ENCODE measurements at places on chromosomes 1 and 21.

DNA sequence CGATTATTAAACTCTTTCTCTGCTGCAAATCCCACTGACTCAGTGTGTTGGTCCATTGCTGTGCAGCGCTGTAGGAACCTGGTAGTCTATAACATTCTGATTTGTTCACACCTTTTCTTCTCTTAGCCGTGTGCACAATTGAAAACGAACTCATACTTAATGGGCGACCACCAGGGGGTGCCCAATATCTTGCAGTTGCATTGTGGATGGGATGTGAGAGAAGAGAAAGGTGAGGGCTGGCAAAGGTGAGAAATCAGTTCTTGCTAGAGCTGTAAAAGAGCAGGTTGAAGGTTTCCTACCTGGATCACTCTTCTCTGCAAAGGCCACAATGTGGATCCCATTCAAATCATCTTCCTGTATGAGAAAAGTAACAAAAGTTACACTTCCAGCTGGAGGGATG is 51.0 kb downstream of the CASQ2 start:
- no peak for DNase-seq

GRCh38 chr1:24096739-24097103 is 15.2 kb downstream of the MYOM3 start:
- no peak for DNase-seq

GRCh38 chr1:116279715-116280114 is 93.3 kb upstream of the ATP1A1 start:
- no peak for DNase-seq

GRCh38 chr1:109818271-109818987 is 54.7 kb upstream of the EPS8L3 start:
- no peak for DNase-seq

DNA sequence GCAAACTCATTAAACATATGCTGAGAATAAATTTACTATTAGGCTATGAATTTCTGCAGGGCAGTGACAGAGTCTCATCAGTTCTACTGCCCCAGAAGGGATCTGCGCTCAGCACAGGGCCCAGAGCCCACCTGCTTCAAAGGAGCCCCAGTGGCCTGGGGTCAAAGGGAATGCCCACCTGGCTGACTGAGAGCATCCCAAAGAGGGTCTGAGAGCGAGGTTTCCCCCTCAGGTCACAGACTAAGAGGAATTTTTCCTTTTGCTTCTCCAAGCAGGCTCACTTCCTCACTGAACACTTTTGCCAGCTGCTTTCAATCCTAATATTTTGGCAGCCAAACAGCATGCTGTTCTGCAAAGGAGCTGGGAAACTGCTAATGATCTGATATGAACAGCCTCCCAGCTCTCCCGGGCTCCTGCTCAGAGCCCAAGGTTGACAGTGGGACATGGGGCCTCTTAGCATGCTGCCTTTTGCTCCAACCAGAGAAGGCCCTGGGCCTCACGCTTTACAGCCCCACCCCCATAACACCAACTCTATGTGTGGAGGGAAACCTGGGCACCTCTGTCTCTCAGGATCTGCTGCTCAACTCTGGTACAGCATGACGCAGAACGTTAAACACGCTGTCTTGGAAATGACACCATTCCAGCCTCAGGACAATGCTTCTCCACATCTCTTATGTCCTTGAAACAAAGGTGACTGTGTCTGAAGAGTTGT is 70.7 kb upstream of the SYT6 start:
- no peak for DNase-seq

- no peak for DNase-seq
Observed at GRCh38 chr1:97427371-97427770, 493.5 kb downstream of the DPYD start.

DNA sequence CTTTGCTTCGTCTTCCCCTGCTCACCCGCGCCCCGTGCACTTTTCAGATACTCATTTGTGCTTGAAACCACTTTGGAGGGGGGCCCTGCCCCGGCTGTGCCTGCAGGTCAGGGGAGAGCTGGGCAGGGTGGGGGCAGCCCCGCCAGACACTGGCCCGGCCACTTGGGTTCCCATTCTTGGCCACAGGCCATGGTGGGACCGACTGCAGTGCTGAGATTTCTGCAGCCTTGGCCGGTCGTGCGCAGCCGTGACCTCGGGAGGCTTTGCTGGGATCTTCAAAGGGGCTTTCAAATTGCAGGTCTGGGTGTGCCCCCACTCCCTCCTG is 54.5 kb upstream of the TTC34 start:
- no peak for DNase-seq

GRCh38 chr1:16438516-16438915 is 1.3 kb upstream of the SPATA21 start:
- DNase-seq = no peak

- no peak for DNase-seq
Observed at GRCh38 chr1:48469616-48470480, 2.2 kb downstream of the SPATA6 start.

GRCh38 chr21:35582731-35583130 is 477.6 kb downstream of the SETD4 start:
- no peak for DNase-seq

GRCh38 chr1:216559359-216559758 is 136.1 kb upstream of the USH2A start:
- no peak for DNase-seq

GRCh38 chr1:51686450-51686849 is 69.6 kb downstream of the OSBPL9 start:
- no peak for DNase-seq

- DNase-seq = no peak
Observed at GRCh38 chr1:219692981-219693380, 80.1 kb upstream of the ZC3H11B start.

GRCh38 chr21:16569679-16570078 is 839.9 kb downstream of the USP25 start:
- DNase-seq = no peak

GRCh38 chr21:19807201-19807600 is 1191.0 kb upstream of the NCAM2 start:
- no peak for DNase-seq

DNA sequence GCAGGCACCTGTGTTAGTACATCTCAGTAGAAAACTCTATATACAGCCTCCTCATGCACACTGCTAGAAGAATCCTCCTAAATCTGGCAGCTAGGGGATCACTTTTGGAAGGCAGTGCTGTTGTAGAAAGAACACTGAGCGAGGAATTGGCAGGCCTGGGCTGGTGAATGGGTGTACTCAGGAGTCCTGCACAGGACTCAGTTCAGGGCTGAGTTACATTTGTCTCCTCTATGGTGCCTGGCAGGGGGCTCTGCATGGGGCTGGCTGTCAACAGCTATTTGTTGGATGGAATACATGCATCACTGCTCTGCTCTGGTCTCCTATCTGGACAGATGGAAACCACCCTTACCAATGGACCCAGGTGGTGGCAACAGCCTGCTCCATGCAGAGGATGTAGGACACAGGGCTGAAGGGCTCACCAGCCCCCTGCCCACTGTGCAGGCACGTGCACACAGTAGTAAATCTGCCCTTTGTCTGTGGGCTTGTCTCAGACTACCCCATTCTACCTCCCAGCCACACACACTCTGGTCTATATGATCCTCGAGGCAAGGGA is 74.2 kb downstream of the LRIG2 start:
- DNase-seq = no peak

DNA sequence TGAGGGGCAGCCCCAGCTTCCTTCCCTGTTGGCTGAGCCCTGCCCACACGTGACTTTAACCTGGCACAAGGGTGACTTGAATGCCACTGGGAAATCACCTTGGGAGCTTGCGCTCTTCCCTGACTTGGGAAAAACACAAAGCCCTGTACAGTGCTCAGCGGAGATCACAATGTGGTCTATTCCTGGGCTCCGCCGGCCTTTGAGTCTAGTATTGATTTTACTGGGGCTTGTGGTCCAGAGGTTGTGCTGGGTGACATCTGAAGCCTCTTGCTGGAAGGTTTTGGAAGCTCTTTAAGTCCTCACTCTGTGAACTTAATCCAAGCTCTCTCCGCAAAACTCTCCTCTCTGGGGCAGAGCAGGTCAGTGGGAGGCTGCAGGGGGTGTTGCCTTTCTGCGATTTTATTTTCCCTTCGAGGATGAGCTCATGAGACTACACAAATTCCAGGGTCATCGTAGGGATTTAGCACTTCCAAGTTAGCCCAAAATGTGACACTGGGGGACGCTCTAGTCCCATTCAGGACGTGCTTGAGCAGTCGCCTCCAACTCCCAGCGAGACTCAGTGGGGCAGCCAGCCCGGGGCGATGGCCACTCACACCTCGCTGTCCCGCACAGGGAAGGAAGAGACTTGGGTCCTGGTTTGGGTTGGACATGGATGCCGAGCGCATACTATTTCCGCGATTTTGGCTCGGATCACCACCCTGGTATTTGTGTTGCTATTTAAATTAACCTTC is 291.9 kb upstream of the AJAP1 start:
- no peak for DNase-seq

- DNase-seq = no peak
Observed at GRCh38 chr1:91806769-91807700, 78.9 kb downstream of the TGFBR3 start.

DNA sequence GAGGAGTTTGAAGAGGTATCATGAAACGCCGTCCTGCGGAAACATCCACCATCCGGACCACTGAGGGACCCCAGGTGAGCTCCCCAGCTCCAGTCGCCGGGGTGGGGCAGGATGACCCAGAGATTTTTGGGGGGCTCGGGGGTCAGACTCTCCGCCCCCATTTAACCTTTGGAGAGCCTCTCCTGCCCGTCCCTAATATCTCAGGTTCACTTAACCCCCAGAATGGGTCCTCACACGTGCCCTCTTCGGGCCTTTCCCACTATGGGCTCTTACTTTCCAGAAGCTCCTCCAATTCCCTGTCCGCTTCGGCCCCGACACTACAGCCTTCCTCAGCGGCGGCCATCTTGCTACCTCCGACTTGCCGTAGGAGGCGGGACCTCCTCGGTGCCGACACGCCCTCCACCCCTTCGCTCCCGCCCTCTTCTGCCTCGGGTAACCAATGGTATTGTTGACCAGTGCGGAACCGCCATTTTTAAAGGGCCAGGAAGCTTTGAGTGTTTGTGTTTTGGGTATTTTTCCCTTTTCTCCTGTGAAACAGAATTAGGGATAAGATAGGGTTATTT is at the start of gene PEX19:
Gene PEX19 (minus strand): TSS at position 352 of the 563 bp plus-strand sequence. CDS start 9 bp downstream, at position 343.
- DNase-seq = peak; percentile 90

All from activated T-cell treated with anti-CD3 and anti-CD28 coated beads, Interleukin-2, amount 50 U/mL, for 4 hours (primary cell).